ENCODE measurements at places on chromosomes 1 and 21.

GRCh38 chr1:188295157-188295556, 1466.4 kb downstream of the PLA2G4A start:
- no peak for DNase-seq

DNA sequence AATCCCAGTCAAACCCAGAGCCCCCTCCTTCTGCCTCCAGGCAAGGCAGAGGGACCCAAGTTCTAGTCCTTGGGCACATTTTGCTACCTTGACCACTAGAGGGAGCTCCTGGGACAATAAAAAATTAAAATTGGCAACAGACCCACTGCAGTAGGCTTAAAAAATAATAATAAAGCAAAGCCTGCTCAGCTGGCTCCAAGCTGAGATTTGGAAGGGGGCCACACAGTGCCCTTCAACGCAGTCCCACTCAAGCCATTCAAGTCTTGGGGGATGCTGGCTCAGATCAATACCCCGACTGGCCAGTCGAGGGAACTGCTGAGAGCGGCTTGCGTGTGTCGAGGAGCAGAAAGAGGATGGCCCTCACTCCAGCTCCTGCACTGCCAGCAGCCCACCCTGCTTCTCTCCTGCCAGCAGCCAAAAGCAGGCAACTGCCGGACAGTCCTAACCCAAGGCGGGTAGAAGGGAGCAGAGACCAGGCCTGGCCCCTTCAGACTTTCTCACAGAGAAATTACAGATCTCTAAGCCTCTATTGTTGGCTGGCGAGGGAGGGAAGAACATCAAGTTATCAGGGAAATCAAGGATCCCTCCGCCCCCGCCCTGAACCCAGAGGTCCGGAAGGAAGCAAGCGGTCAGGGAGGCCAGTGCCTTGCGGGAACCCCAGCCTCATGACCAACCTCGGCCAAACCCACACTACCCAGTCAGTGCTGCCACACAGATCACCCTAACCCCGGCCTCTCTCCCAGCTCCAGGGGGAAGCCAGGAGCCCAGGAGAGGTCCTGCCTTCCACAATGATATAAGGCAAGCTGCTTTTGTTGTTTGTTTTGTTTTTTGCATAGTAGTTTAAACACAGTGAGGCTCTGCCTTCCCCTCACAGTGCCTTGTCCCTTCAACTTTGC, 4.9 kb upstream of the ALDH4A1 start:
- DNase-seq: no peak

- no peak for DNase-seq
Measured at GRCh38 chr1:224458996-224459395, 24.4 kb upstream of the WDR26 start.

GRCh38 chr1:39898648-39899603, 2.8 kb downstream of the MYCL start:
- peak; percentile 100 for DNase-seq

DNA sequence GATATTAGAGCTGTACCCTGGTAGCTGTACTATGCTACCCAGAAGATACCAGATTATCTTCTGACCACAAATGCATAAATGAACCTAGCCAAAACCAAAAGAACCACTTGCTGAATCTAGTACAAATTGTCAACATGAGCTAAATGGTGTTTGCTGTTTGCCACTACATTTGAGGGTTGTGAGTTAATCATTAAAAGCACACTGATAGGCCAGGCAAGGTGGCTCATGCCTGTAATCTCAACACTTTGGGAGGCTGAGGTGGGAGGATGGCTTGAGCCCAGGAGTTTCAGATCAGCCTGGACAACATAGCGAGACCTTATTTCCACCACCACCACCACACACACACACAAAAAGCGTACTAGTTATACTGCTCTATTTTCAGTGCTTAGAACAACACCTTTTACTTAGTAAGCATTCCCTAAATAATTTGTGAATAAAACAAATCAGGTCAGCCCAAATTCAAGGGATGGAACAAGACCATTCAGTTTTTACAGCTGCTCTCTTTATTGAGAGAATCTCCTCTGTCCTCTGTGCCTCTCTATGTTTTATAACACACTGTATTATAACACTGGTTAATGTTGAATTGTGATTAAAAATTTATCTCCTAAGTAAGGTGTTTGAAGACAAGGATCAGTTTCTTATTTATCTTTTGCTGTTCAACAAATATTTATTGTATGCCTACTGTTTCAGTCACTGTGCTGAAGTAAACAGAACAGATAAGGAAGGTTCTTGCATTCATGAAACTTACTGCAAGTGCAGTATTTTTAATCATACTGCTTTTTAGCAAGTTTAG, 44.0 kb downstream of the MAGI3 start:
- no peak for DNase-seq
